CD4-positive, alpha-beta T cell treated with Interleukin-17A for 1 hour (primary cell): ENCODE measurements at places on chromosomes 5 and 9.

DNA sequence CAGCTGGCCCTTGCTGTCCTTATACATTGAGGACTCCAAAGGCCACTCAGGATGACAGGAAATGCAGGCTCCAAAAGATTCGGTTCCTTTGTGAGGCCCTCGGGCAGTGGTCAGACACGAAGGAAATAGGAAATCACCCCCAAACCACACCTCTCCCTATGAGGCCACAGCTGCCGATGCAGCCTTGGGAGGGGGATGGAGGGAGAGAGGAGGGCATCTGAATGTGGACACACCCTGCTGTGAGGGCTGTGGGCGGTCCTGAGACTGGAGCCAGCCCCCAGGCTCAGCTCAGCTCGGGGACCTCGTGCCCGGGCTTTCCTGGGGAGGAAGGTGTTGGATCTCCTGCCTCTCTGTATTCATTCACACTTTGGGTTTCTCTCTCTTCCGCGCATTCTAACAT is 2.7 kb upstream of the CLPTM1L start:
- DNase-seq = no peak

DNA sequence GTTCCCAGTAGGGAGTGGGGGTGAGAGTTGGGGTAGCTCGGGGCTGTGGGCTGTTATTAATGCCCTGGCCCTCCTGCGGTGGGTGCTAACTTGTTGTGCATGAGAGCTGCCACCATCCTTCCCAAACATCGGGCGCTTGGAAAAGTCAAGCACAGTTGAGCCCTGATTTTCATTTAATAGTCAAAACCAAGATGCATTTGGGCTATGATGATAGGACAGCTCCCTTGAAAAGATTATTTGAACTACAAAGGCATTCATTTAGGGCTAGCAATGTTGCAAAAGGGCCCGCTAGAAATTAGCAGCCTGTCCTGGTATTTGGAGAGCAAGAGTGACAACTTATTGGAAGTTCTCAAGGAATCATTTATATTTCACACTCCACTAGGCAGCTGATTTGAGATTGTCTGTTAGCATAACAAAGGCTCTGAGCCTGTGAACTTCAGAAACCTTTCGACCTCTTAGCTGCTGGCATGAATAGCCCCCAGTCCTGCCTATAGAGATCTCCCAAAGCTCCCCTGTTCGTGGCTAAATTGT is 128.2 kb upstream of the TMEM161B start:
- DNase-seq = no peak

DNA sequence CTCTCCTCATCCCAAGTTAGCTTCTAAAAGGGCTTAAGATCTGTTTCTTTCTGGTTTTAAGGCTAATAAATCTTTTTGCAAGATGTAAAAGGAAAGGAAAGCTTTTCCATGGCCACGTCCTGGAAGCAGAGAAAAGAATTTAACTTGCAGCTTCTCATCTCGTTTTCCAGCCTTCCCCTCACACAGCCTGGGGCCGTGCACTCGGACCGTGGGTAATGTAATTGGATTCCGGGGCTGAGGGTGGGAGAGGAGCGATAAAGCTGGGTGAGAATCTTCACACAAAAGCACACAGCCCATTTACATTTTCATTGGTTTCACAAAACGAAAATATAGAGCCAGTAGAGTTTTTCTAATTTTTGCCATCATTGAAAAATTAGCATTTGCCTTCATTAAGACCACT is 91.2 kb downstream of the IRX2 start:
- no peak for DNase-seq

- DNase-seq = no peak
Observed at GRCh38 chr5:122121479-122122465, 7.6 kb upstream of the ZNF474 start.

GRCh38 chr5:74477761-74478160 is 162.8 kb downstream of the ENC1 start:
- no peak for DNase-seq

DNA sequence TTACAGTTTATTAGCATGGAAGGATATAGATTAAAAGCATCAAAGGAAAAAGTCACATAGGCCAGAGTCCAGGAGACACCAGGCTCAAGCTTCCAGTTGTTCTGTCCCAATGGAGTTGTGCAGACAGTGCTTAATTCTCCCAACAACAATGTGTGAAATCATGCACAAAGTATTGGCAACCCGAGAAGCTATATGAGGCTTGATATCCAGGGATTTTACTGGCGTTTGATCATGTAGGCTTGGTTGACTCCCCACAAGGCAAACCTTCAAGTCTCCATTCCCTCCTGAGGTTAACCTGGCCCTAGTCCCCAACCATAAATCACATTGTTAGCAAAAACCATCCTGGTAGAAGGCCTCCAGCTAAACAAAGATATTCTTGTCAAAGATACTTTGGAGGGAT is 141.5 kb downstream of the ADAMTS19 start:
- no peak for DNase-seq

GRCh38 chr5:169696621-169697510 is 59.8 kb downstream of the DOCK2 start:
- no peak for DNase-seq

DNA sequence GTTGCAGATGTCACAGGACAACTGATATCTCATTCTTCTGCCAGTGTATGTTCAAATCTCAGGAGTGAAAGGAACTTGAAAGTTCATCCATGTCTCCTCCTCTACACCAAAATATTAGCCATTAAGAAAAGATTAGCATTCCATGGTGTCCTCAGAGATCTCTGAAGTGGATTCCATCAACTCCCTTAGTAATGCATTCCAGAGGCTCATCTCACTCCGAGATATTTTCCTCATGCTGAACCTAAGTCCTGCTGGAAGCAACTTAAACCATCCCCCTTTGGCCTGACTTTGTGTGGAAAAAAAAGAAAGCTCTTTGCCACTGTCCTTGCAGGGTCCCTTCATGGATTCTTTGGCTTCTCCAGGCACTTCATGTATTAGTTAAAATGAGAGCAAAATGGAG is 155.7 kb upstream of the ZNF462 start:
- no peak for DNase-seq

GRCh38 chr9:111839987-111840386 is 45.2 kb upstream of the SHOC1 start:
- DNase-seq = no peak

- no peak for DNase-seq
Observed at GRCh38 chr5:156310115-156310514, 16.8 kb upstream of the SGCD start.

DNA sequence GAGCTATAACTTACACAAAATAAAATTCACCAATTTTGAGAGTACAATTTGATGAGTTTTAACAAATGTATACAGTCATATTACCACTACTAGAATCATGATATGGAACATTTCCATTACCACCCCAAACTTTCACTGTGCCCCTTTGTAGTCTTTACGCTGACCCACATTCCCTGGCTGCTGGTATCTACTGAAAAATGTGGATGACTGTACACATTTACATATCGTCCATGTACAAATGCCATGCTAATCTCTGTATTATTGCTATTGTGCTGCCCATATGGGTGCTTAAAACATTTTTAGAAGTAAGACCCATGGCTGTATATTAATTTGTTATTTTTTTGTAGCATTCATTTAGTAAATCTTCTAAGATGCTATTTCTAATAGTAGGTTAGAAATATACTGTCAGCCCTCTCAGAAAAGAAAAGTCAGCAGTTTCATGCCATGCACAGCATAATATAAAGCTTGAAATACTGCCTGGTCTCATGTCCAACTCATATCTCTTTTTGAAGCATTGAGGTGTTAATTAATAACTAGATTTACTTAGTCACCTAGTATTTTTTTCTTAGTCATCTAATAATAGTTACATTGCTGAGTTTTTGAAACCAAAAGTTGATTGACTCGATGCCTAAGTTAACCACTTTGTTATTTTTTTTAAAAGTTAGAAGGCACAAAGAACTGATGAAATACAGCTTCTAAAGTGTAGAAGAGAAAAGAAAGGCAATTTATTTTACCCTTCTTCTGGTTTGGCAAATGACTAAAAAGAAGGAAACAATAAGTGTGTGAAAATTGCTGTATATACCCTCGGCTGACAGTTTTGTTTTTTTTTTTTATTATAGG is 188.3 kb upstream of the MEF2C start:
- DNase-seq = no peak

GRCh38 chr5:88829054-88829453 is 53.9 kb downstream of the MEF2C start:
- DNase-seq = peak; percentile 5

DNA sequence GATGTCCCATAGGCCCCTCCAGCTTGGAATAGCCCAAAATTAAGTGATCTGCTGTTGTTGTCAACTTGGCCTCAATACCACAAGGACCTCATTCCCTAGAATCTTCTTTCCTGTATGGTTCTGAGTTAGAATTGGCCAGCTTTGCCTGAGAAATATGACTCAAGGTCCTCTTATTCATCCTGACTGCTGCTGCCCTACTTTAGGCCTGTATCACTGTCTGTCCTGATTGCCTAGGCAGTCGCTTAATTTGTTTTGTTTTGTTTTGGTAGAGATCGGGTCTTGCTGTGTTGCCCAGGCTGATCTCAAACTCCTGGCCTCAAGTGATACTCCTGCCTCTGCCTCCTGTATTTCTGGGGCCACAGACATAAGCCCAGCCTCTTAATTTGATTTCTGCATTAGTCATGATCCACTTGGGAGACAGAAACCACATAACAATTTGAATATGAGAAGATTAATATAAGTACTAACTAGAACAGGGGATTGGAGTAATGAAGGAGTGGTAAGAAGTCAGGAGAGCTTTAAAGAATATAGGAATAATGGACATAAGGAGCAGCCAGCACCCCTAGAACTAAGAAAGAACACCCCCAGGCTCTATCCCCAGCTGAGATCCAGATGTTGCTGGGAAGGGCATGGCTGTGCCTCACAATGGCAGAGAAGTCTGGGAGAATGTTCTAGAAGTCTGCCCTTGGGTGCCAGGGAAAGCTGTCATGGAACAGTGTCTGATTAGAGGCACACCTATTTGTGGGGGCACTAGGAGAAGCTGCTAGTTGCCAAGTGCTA is 4.6 kb downstream of the TEX53 start:
- no peak for DNase-seq

GRCh38 chr9:102974530-102974929 is 20.6 kb upstream of the CYLC2 start:
- DNase-seq = no peak

GRCh38 chr9:38047301-38048251 is 21.5 kb downstream of the SHB start:
- no peak for DNase-seq

DNA sequence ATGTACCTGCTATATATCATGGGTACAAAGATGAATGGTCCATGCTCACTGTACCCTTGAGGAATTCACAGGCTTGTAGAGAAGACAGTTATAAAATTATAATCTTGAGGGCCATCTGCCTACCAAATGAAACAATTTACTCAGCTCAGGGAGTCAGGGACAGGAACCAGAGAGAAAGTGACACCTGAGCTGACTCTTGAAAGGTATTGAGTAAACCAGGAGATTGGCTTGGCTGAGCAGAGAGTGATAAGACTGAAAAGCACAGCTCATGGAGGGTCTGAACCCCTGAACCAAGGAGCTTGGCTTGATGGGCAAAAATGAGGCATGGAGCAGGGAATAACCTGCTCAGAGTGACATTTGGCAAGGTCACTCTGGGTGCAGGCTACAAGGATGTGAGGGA is 147.3 kb downstream of the FAM114A2 start:
- no peak for DNase-seq

DNA sequence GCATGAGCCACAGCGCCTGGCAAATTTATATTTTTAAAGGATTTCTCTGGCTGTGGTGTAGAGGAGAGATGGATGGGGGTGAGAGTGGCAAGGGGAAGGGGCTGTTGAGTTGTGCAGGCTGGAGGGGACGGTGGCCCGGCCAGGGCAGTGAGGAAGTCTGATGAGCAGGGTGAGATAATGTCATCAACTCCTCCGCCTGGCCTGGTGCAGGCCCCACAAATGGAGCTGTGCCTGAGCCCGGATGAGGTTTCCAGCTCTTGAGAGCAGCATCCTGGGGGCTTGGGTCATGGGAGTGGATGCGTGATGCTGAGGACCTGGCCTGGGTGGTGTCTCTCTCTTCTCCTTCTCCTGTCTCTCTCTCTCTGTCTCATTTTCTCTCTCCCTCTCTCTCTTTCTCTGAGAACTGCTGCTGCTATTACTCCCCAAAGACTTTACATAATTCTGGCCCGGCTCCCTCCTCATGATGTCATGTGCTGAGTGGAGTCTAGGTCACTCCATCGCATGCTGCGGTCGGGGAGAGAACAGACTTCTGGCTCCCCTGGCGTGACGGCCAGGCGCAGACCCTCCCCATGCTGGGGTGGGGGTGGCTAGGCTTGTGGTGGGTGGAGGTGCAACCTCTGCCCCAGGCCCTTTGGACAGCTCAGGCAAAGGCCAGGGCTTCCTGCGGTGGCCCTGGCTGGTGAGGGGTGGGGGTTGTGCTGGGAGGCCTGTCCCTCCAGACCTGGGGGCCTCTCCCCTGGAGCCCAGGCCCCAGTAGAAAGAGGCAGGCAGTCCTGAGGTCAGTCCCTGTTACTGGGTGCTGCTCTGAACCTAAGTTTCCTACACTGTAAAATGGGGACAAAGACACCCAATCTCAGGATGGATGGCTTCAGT is 26.4 kb downstream of the FGF18 start:
- DNase-seq = no peak

DNA sequence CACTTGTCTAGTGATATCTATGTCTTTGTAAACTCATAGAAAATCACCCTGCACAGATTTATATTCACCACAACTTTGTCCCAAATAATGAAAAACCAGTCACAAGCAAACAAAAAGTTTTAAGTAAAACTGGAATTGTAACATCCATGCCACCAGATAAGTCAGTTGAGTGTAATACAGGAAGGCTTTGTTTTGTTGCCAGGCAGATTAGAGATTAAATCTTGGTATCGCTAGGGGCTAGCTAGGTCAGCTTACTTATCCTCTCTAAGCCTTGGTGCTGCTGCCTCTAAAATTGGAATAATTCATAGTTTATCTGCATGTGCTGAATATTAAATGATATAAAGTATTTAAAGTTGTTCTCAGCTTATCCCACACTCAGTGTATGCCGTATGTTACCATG is 1062.5 kb downstream of the CDH9 start:
- DNase-seq = no peak

DNA sequence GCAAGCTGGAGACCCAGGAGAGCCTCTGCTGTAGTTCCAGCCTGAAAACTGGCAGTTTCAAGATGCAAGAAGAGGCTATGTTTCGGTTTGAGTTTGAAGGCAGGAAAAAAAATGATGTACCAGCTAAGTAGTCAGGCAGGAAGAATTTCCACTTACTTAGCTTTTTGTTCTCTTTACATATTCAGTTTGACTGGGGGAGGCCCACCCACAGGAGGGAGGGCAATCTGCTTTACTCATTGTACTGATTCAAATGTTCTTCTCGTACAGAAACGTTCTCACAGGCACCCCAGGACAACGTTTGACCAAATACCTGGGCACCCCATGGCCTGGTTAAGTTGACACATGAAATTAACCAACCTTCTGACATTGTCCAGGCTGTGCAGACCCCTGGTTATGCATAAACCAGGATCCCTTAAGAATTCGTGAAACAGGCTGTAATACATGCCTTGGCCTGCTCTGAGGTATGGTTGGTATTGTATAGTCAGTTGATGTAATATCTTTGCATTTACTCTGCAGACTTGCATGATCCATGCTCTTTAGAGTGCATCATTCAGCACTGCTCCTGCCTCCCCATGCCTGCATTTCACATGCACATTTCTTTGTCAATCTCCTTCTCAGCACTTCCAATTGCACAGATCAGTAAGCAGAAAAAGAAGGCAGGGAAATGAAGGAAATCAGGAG is 687.1 kb downstream of the TAF11L14 start:
- DNase-seq = no peak
